Fibroblast of skin of right quadriceps (primary cell): ENCODE measurements at places on chromosomes 3 and 15.

DNA sequence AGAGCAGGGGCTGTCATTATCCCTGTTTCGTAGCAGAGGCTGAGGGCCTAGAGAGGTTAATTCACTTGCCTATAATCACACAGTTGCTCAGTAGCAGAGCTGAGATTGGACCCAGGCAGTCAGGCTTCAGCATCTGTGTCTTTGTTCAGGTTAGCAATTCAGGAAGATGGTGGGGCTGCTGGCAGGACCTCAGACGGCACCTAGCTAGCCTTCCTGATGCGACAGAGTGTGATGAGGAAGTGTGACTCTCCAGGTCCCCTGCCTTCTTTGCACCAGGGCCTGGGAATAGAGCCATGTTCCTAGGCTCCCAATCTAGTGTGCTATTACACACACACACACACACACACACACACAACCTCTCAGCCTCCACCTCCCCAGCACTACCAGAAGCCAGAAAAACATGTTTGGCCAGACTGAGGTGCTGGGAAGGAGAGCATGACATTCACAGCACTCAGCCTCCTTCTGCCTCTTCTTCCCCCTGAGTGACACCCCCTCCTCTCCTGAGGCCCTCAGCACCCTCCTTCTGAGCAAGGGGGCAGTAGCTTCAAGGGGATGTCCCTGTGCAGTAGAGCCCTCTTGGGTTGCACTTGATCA is 88.9 kb downstream of the TLE3 start:
- no peak for DNase-seq

GRCh38 chr15:89217686-89218376 is 3.5 kb downstream of the RLBP1 start:
- DNase-seq, result no peak

DNA sequence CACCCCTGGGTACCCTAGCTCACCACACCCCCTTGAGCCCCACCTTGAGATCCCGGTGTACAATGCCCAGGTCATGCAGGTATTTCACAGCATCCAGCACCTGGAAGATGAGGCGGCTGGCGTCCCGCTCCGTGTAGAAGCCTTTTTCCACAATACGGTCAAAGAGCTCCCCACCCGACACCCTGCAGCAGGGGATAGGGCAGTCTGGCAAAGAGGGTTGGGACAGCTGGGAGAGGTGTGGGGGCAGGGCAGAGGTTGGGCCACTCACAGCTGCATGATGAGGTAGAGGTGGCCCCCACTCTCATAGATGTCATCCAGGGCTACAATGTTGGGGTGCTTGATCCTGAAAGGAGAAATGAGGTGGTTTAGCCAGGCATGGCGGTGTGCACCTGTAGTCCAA is 6.9 kb downstream of the CAMK1 start:
- DNase-seq, result no peak

GRCh38 chr15:47362118-47362905 is 355.0 kb upstream of the SEMA6D start:
- no peak for DNase-seq

GRCh38 chr15:25054943-25055342 is 100.2 kb downstream of the SNRPN start:
- DNase-seq, result no peak

GRCh38 chr3:184339001-184339400 is 1.6 kb downstream of the FAM131A start:
- no peak for DNase-seq

- peak; percentile 89 for DNase-seq
Observed at GRCh38 chr3:105473521-105474223, 107.0 kb downstream of the ALCAM start.

- DNase-seq, result no peak
Observed at GRCh38 chr15:59976480-59977271, 27.4 kb upstream of the FOXB1 start.

GRCh38 chr15:40281801-40282146 is 1.1 kb downstream of the ANKRD63 start:
- DNase-seq, result no peak

DNA sequence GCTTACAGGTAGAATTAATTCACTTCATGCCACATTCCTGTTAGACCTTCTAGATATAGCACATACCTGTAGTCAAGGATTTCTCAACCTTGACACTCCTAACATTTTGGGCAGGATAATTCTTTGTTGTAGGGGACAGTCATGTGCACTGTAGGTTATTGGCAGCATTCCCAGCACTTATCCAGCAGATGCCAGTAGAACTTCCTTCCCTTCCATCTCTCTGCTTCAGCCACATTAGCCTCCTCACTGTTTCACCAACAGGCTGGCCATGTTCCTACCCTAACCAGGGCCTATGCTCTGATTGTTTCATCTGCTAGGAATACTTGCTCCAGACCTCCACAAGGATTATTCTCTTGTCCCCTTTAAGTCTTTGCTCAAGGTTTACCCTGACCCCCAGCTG is 68.0 kb upstream of the STAC start:
- DNase-seq, result no peak

DNA sequence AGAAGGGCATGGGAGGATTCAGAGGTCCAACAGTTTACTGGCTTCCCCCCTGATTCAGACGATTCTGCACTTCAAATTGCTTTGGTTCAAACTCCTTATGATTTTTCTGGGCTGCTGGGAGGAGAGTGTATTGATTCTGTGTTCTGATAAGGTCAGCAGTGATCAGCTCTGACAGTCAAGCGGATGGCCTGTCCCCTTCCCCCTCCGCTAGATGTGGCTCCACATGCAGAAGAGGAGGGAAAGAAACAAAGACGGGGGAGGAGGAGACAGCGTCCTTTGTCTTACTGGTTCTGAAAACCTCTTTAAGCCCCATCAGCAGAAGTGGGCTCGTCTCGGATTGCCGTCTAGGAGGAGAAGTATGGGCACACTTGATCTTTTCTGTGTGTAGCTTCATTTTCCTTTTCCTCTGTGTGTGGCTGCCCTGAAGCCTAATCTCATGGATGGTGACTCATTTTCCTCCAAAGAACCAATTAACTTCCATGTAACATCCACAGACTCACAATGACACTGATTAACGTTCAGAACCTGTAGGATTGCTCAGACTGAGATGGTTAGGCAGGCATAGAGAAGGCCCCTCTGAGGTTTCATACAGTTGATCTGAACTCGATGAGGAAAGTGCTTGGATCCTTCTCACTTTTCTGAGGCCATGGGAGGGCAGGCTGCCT is 162.4 kb upstream of the PPP2R3A start:
- no peak for DNase-seq

DNA sequence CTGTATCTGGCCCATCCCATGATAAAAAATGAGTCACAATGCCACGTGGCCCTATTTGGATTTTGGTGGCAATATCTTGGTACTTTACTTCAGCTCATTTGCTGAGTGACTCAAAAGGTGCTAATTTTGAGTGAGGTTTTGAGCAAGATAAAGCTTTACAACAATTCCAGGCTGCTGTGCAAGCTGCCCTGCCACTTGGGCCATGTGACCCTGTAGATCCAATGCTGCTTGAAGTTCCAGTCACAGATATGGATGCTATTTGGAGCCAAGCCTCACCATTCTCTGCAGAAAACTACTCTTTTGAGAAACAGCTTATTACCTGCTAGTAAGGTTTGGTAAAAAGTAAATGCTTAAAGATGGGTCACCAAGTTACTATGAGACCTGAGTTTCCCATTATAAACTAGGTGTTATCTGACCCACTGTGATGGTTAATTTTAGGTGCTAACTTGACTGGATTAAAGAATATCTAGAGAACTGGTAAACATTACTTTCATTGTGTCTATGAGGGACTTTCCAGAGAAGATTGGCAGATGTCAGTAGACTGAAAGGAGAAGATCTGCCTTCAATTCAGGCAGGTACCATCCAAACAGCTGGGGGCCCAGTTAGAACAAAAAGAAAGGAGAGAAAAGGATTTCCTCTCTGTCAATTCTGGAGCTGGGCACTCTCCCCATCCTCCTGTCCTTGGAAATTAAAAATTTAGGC is 1083.9 kb downstream of the DIPK2A start:
- DNase-seq, result no peak

DNA sequence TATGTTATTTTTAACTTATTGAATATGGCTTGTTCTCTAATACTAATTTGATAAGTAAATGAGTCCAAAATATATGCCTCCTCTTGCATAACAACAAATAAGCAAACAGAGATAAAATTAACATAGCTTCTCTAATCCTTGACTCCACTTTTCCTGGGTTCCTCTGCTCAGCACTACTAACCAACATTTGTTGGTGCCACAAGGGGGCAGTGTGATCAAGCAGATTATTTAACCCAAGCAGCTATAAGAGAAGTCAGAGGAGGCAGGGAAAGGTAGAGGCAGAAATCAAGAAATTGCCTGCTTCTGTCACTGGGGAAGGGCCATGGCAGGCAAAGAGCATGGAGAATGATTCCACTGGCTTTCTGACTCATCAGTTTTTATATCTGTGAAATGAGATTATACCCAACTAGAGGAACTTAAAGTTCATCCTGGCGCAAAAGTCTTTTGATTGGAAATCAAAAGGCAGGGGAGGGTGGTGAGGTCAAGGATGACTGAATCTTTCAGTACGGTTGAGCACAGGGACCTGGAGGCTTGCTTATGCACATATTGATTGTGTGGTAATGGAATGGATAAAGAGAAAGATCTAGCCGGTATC is 152.2 kb downstream of the IGSF11 start:
- DNase-seq, result peak; percentile 45

DNA sequence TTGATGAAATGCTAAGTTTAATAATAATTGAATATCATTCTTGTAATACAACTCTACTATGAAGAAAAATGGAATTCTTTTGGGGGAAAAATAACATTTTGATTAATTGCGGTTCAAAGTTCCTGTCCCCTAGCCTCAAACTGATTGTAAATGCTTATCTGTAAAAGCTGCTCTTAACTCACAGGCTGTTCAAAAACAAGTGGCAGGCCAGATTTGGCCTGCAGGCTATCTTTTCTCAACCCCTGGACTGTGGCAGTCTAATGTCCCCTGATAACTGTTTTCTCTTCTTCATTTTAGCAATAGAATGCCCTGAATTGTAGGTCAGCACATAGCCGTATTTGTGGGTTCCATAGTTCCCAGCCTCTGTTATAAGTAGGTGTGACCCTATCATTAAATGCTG is 23.5 kb upstream of the SAMMSON start:
- DNase-seq, result no peak

DNA sequence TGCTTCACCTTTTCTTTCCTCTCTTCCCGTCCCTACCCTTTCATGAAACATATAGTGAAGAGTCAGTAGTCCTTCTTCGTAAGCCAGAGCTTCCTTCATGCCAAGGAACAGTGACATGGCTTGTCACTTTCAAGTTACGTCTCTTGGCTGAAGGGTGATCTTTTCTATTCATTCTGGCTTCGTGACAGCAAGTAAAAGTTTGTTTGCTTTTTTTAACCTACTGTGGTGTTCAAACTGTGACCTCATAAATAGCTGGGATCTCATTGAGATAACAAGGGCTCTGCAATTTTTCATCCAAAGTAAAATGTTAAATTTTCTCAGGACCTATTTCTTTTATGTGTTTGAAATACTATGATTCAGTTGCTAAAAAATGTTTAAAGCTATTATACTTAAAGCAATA is 10.5 kb downstream of the CDIN1 start:
- DNase-seq, result peak; percentile 45

DNA sequence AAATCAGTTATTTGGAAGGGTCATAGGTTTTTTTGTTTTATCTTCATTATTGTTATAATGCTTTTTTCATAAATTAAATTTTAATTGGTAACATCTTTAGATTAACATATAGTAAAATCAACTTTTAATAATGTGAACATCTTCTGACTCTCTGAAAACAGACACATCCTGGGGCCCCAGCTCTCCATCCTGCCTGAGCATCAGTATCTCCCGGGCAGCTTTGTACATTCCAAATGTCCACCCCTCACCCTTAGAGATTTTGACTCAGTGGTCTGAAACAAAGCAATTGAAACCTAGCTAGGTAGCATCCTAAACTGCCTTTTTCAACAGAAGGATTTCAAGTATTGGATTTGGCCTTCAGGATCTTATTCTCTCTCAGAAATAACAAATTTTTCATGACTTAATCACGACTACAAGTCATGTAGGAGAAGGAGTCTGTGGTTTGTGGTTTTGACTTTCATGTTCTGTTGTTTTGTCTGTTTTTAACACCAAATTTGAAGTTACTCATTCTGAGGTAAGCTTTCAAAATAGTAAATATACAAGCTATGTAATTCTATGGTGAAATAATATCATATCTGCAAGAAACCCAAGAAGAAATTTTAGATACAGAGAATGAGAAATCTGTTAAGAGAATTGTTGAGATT is 147.3 kb upstream of the UBE2E2 start:
- peak; percentile 85 for DNase-seq

- no peak for DNase-seq
Observed at GRCh38 chr3:120399372-120399771, 50.2 kb upstream of the LRRC58 start.

DNA sequence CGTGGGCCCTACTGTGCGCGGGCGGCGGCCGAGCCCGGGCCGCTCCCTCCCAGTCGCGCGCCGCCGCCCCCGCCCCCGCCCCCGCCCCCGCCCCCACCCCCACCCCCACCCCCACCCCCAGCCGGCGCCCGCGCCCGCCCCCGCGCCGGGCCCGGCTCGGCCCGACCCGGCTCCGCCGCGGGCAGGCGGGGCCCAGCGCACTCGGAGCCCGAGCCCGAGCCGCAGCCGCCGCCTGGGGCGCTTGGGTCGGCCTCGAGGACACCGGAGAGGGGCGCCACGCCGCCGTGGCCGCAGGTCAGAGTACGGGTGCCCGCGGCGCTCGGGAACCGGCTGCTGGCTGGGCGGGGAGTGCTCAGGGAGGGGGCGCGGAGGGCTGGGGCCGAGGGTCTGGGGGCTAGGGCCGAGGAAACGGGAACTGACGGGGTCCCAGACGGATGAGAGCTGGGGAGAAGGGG is 1.1 kb upstream of the PPARG start:
- DNase-seq, result no peak

- DNase-seq, result peak; percentile 84
Observed at GRCh38 chr3:188234132-188234531, 80.2 kb downstream of the LPP start.

DNA sequence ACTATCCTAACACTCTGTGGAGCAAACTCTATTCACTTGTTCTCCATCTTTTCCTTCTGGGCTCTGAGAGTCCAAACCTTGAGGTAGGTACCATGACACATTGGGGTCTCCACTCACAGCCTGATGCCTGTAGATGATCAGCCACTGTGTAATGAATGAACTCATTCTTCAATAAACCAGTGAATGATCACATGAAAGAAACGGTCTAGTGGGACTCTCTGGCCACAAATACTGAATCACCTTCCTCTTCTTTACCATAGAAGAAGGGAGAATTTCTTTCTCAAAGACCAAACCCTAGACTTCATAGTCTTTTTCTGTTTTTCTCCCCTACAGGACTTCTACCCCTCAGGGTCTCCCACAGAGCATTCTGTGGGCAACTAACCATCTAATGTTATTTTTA is 20.5 kb upstream of the ABHD2 start:
- peak; percentile 51 for DNase-seq

- peak; percentile 61 for DNase-seq
Observed at GRCh38 chr3:106740116-106740515, 637.1 kb upstream of the CCDC54 start.
